Stimulated activated CD4-positive, alpha-beta T cell treated with anti-CD3 and anti-CD28 coated beads, TNF-alpha, amount 100 ng/mL, for 48 hours (primary cell): ENCODE measurements at places on chromosomes 16 and 17.

DNA sequence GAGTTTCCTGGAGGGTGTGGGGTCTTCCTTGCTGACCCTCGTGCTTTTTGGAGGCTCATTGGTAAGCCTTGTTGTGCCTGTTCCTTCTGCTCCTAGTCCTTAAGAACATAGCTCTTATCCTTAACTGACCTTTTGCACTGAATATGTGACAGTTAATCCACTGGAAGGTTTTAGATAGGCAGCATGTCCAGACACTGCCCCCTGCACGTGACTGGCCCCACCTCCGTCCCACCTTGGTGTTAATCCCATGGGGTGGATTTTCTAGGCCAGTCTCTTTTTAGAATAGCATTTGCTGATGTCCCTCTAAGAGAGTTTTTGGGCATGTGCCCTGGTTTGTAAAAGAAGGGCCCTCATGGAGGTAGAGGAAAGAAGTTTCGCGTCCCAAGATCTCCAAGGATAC is 58.3 kb downstream of the RBFOX1 start:
- no peak for DNase-seq

- DNase-seq, result no peak
Measured at GRCh38 chr16:4241928-4242283, at the start of gene SRL. SRL (minus strand) TSS chr16:4242080; CDS start chr16:4242067, 13 bp downstream.

DNA sequence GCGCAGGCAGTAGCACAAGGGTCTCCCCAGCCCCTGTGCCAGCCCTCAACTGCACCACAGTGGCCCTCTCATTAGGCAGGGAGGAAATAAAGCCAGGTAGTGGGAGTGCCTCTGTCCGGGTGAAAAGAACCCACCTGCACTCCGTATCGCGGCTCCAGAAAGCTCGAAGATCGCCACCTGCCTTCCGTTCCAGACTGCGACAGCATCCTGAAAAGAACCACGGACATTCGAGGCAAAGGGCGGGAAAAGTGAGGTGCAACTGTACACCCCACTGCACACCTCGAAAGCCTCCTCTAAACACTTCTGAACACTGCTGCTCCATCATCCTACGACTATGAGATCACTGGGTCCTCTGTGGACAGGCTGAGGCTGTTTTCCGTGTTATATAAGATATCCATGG is 28.7 kb downstream of the IFT140 start:
- no peak for DNase-seq

DNA sequence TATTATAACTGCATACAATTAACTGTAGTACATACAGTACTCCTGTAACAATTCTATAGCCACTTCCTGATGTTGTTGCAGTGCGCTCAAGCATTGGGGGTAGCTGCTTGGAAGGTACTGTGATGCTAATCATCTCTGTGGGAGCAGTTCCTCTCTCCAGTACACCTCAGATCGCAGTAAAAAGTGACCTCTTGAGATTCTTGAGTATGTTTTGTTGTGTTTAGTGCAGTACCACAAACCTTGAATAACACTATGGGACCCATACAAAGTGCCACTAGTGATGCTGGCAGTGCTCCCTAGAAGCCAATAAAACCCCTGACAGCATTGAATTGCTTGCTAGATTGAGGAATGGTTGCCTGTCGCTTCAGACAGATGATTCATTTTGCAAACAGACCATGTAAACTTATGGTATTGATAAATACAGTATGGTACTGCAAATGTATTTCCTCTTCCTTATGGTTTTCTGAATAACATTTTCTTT is 193.0 kb downstream of the SPECC1 start:
- no peak for DNase-seq

GRCh38 chr16:86802013-86802412 is 223.7 kb downstream of the FOXL1 start:
- DNase-seq, result no peak

GRCh38 chr17:79777120-79777893 is 641 bp upstream of the CBX2 start:
- DNase-seq, result no peak

- DNase-seq, result no peak
Measured at GRCh38 chr16:49003022-49003421, 278.6 kb downstream of the CBLN1 start.

GRCh38 chr16:13333336-13333735 is 431.9 kb downstream of the SHISA9 start:
- no peak for DNase-seq

DNA sequence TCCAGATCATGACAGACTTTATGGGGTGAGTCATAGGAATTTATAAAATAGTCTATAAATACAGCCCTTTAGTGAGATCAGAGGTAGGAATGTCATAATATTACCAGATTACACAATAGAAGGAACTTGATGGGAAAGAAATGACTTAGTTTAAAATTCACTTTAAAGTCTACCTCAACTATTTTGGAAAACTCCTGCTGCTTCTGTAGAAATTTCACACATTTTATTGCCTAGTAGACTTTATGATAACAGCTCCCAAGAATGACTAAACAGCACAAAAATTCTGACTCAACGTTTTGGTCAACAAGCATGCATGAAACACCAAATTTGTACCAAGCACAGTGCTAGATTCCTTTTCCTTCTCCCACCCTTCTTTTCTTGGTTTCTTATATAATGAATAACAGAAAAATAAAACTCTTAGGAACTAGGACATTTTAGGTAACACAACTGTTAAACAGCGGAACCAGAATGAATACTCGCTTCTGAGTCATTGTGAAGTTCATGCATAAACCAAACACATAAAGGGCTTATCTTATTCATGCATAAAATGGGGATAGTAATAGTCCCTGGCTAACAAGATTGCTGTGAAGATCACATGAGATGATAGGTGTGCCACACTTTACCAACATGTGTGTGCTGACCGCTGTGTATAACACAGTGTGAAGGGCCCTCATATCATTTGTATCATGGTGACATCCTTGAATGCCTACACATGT is 243.9 kb downstream of the CDH8 start:
- DNase-seq, result no peak

- no peak for DNase-seq
Measured at GRCh38 chr17:9284884-9285283, 263.6 kb downstream of the NTN1 start.

GRCh38 chr16:27739606-27740357 is 189.8 kb downstream of the KATNIP start:
- no peak for DNase-seq

DNA sequence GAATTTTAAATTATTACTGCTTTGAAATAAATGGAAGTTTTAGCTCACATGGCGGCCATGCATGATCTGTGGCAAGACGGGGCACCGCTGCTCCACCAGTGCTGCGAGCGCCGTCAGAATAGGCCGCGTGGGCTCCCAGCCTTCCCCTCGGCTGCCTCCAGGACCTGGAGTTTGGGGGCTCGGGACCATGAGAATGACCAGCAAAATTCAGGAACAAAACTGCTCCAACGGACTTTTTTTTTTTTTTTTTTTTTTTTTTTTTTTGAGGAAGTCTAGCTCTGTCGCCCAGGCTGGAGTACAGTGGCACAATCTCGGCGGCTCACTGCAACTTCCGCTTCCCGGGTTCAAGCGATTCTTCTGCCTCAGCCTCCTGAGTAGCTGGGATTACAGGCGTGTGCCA is 38.3 kb upstream of the AKAP1 start:
- DNase-seq, result no peak

GRCh38 chr17:78272914-78273258 is 41.5 kb downstream of the TMEM235 start:
- DNase-seq, result no peak

- no peak for DNase-seq
Measured at GRCh38 chr17:68182011-68182306, 65.9 kb upstream of the AMZ2 start.

DNA sequence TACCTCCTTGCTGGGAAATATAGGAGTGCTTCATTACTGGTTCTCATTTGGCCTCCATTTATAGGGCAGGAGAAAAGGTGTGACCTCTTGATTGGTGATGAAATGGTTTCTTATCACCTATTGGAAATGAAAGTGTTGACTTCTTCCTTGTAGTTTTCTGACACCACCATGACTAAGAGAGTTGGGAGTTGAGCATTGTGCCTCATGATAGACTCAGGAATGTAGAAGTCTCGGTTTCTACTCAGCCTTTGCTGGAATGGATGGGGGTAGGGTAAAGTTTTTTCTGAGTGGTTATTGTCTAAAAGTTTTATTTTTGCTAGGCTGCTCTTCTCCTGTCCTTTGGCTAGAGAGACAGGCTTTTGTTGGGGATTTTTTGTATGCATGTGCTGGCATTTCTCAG is 117.4 kb downstream of the PHKB start:
- no peak for DNase-seq

DNA sequence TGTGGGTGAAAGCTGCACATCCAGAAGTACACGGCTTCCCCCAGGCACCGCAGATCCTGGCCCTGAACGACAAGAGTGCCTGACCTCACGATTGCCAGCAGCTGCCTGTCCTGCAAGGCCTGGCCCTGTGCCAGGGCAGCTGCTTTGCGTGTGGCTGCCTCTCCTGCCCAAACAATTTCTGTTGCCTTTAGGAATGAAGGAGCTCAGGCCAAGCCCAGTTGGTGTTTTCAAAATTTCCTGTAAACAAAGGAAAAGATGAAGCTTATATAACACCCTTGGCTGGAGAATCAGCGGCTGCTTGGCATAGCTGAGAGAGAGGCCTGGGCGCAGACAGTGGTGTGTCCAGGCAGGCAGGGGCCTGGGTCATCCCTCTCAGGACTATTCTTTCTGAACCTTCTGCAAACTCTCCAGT is 11.7 kb upstream of the SLC47A2 start:
- DNase-seq, result no peak

GRCh38 chr17:12296209-12296625 is 275.5 kb downstream of the MAP2K4 start:
- no peak for DNase-seq

GRCh38 chr16:3938843-3939624 is 58.5 kb upstream of the CREBBP start:
- peak; percentile 25 for DNase-seq

- DNase-seq, result no peak
Measured at GRCh38 chr17:62657690-62658089, 30.2 kb downstream of the MRC2 start.

DNA sequence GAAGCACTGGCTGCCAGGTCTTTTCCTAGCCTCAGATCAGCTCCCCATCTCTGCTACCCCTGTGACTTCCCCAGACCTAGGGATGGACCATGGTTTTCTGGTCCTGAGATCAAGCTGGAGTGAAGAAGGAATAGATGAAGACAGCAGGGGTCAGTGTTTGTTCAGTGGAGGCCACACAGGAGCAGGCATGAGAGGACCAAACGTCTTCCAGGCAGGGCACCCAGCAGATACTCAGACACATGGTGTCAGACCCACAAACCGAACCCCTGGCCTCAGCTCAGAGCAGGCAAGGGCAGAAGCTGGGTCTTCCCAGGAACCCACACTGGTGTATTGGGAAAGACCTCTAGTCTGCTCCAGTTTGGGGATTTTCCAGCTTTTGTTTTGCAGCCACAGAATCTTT is 189.7 kb downstream of the IRX5 start:
- DNase-seq, result no peak

GRCh38 chr16:88991813-88992350 is 14.9 kb upstream of the CBFA2T3 start:
- no peak for DNase-seq

DNA sequence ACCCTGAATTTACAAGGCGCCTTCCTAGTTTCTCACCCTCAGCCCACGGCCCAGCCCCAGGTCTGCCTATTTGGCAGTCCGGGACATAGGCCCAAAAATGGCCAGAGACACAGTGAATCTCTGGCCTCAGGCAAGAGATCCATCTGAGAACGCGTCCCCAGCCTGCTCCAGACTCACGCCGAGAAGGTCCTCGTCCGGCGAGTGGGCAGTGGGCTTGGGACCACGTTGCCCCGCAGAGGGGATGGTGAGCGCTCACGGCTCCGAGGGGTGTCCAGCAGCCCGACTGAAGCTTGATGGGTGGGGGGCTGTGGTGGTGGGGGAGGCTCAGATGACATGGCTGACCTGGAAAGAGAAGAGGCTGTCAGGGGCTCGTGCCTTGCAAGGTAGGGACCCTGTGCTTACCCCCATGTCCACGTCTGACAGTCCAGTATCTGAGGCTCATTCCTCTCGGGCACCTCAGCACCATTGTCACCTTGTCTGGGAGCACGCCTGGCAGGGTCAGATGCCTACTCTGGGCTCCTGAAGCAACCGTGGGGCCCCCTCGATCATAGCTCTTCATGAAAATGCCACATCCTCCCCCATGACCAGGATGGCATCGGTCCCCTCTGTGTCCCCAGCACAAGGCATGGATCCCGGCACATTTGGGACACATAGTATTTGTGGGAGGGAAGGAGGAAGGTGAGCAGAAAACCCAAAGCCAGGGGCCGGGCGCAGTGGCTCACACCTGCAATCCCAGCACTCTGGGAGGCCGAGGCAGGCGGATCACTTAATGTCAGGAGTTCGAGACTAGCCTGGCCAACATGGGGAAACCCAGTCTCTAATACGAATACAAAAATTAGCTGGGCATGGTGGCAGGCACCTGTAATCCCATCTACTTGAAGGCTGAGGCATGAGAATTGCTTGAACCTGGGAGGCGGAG is 9.6 kb downstream of the CARHSP1 start:
- no peak for DNase-seq

DNA sequence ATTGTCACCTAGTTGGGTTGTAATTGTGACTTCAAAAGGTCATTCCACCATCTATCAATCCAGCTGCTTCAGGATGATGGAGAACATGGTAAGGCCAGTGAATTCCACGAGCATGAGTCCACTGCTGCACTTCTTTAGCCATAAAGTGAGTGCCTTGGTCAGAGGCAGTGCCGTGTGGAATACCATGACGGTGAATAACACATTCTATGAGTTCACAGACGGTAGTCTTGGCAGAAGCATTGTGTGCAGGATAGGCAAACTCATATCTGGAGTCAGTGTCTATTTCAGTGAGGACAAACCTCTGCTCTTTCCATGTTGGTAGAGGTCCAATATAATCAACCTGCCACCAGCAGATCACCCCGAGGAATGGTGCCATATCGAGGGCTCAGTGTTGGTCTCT is 650.9 kb downstream of the KCNJ2 start:
- no peak for DNase-seq

- DNase-seq, result no peak
Measured at GRCh38 chr17:35708951-35709350, 22.5 kb upstream of the RASL10B start.

GRCh38 chr16:24988593-24989338 is 26.4 kb downstream of the ARHGAP17 start:
- DNase-seq, result no peak

DNA sequence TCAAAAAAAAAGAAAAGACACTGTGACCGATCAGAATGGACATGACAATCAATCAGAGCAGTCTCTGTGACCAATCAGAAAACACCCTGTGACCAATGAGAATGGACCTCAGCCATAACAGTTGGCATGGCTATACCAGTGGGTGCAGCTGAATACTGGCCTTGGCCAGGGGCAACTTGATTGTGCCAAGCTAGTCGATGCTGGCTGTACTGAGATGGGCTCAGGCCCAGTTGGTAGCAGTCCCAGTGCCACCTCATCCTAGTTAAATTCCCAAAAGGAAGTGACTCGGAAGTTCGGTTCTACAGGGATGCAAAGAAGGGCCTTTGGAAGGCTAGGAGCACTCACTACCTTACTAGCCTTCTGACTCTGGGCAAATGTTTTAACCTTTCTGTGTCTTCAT is 37.2 kb upstream of the BCO1 start:
- no peak for DNase-seq
